ENCODE measurements at places on chromosomes 13 and 19.

GRCh38 chr13:95557013-95557412 is 4.5 kb downstream of the CLDN10 start:
- DNase-seq: no peak

DNA sequence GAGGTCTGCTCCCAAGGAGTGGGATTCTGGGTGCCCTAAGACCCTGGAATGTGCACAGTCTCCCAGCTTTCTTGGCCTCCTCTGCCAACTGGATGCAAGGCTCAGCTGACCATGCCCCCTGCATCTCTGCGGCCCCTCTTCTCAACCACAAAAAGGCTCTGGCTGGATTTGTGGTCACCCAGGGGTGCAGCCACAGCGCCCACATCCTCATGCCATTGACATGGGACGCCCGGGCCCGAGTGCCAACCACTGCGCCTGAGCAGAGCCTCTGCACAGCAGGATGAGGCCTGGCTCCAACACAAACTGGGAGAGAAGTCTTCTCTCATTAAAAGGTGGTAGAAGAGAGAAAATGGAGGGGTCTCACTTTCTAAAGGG is 103.5 kb downstream of the FOXO1 start:
- no peak for DNase-seq

DNA sequence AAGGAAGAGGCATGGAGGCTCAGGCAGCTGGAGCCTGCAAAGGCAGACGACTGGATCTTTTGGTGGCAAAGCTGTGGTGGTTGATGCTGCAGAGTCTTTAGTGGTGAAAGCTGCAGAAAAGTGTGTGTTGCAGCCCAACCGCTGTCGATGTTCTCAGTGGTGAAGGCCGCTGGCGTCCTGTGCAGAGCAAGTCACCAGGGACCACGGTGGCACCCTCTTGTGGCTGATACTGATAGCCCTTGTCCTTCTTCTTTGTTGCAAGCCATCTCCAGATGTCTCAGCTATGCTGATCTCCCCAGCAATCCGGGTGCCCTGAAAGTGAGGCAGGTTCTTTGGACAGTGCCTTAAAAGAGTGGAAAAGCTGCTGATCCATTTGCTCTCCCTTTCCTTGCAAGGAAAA is 610.9 kb upstream of the PCDH9 start:
- no peak for DNase-seq

- DNase-seq: peak; percentile 68
Observed at GRCh38 chr13:28322256-28322905, 172.5 kb downstream of the FLT1 start.

DNA sequence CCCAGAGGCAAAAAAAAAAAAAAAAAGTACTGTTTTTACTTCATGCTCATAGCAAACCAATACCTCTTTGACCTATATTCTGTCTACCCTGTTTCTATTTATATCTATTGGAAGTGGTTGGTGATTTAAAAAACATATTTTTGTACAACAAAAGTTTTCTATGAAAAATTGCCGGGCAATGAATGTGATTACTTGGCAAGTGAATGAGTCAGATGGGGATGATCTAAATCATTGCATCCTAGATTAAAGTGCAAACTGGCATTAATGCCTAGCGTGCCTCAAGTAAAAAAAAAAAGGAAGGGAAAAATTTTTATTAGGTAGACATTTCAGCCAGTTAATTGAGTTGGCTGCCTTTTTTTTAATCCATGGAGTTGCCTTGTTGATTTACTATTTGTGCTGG is 500.6 kb downstream of the KCTD12 start:
- DNase-seq: no peak

- DNase-seq: no peak
Observed at GRCh38 chr13:55887561-55887960, 1253.2 kb upstream of the PRR20A start.

DNA sequence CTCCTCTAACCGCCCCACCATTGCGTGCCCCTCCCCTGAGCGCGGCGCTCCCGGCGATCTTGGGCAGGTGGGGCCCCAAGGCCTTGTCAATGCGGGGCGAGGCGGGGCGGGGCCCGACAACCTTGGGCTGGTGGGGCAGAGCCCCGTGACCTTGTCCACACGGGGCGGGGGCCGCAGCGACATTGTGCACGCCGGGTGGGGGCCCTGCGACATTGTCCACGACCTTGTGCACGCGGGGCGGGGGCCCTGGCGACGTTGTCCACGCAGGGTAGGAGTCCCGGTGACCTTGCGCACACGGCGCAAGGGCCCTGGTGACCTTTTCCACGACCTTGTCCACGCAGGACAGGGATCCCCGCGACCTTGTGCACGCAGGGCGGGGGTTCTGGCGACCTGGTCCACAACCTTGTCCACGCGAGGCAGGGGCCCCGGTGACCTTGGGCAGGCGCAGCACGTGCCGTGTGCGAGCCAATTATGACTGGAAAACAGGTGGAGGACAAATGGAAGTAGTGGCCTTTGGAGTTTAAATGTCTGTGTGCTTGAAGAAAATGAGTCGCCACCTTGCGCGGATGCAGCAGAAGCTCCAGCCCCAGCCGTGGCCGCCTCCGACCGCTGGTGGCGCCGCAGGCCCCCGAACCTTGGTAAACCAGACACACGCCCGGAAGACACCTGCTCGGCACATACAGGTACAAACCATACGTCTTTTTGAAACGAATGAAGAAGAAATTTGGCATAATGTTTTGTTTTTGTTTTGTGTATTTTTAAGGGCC is 62.6 kb downstream of the LATS2 start:
- DNase-seq: no peak

DNA sequence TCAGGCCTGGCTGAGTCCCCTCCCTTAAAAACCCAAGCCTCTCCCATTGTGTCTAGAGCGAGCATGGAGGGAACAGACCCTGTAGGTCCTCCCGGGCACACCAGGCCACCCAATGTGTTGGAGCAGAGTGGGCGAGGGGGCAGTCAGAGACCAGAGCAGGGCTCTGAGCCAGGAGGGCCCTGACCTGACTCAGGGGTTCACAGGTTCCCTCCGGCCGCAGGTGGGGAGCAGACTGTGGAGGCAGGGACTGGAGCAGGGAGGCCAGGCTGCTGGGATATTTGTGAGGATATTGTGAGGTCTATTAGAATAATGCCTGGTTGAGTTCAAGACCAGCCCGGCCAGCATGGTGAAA is 1.6 kb upstream of the TYROBP start:
- no peak for DNase-seq

- DNase-seq: no peak
Observed at GRCh38 chr19:30546332-30546731, 174.1 kb downstream of the ZNF536 start.

- DNase-seq: peak; percentile 9
Observed at GRCh38 chr13:111034811-111035210, 80.3 kb upstream of the ARHGEF7 start.

DNA sequence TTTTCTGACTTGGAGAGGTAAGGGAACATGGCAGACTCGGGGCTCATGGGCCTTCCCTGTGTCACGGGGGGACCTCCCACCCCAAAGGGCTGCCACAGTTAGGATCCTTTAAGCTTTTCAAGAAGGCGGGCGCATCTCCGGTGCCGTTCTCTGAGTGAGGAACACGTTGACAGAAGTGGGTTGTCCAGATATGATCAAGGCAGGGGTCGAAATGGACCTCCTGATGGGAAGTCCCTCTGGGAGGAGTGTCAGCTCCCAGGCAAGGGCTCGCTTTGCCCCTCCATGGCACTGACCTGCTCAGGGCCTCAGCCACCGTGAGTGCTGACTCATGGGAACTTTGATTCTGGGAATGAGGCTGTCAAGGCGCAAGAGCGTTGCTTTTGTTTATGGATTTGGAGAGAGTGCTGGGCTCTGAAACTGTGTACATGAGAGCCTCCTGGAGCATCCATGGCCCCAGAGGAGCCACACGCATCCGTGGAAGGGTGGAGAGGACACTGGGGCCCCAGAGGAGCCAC is 6.5 kb upstream of the TEX29 start:
- DNase-seq: no peak

- DNase-seq: no peak
Observed at GRCh38 chr19:41296433-41296871, 13.5 kb upstream of the CCDC97 start.
